Ammon's horn (tissue), 1 donor: ENCODE measurements at places on chromosomes 6 and 20.

- no peak for DNase-seq
These were observed 48.0 kb upstream of the DST start for GRCh38 chr6:56690519-56691285.

DNA sequence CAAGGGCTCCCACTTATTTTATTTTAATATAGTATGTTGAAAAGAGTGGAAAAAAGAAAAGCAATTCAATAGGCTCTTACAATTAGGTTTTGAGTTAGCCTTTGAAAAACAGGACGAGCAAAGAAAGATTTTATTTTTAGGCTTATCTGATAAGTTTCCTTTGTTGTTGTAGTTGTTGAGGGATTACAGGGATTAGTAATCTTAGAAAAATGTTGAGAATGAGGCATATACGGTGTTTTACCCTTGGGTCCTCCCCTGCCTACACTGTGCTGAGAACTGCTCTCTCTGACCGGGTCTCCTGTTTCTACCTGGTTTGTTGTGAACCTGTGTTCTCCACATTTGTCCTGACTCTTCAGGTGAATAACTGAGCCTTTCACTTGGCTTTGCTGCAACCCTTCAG is 16.7 kb downstream of the TRAPPC3L start:
- no peak for DNase-seq

DNA sequence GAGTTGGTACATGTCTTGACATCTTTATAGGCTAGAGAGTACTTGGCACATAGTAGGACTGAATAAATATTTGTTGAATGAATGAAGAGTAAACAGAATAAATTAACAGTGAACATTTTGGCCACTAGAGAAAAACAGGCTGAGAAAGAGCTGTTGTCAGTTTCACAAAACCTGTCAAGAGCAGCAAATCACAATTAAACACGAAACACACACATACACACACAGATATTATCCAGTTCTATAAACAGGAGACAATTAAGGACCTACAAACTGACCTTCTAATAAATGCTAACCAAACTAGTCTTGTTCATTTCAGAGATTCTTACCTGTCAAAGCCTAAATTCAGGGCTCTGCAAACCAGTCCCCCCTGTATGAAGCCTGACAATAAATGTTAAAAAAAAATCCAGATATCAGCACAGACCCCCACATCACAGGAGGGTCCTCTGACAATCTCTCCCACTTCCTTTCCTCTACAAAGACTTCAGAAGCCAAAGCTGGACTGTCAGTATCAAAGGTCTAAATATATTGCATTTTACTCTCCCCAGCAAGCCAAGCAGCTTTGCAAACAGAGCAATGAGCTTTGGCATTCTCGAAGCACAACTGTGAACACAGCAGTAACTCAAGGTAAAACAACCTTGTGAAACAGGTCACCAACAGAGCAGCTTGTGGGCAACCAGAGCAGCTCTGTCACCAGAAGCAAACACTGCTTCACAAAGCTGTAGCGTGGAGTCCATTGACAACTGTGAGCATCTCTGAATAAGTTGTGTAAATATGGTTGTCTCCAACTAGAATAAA is 229.9 kb downstream of the TBXT start:
- no peak for DNase-seq

GRCh38 chr6:16494793-16495192 is 256.4 kb downstream of the GMPR start:
- DNase-seq = no peak

- DNase-seq = no peak
These were observed 146.5 kb downstream of the TBC1D32 start for GRCh38 chr6:121187833-121188200.

DNA sequence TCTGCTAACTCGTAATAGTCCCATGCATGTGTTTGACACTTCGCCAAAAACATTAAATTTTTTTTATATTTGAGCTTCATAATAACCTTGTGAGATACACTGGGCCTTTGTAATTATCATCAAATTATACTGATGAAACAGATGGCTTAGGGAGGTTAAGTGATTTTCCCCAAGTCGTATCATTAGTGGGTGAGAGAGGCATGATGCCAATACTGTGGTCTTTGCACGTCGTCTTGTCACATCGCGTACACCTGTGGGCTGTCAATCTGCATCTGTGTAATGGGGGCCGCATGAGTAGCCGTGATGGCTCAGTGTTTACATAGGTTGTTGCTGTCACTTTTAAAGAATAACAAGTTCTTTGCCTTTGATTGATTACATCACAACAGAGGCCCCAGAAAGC is 1.7 kb downstream of the PRL start:
- no peak for DNase-seq

GRCh38 chr6:72620871-72621290 is 983 bp upstream of the KCNQ5 start:
- DNase-seq = no peak

- no peak for DNase-seq
These were observed 236.4 kb downstream of the LRFN2 start for GRCh38 chr6:40350747-40351217.

DNA sequence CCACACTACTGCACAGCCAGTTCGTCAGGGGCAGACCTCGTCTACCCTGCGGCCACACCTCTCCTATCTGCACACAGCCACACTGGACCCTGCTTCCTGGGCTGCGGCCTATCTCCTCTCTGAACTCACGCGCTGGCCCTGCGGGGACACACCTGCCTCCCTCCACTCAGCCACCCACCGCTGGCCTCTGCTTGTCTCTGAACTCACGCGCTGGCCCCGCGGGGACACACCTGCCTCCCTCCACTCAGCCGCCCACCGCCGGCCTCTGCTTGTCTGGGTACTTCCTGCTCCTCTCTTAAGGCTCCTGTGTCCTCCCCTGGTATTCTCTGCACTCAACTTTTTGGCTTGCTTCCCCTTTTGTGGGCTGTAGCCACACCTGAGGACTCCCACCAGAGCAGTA is 52.3 kb downstream of the HUS1B start:
- no peak for DNase-seq

GRCh38 chr20:50673466-50674137 is 17.7 kb downstream of the RIPOR3 start:
- DNase-seq = no peak

GRCh38 chr6:158474961-158475343 is 84.9 kb upstream of the TMEM181 start:
- DNase-seq = no peak

DNA sequence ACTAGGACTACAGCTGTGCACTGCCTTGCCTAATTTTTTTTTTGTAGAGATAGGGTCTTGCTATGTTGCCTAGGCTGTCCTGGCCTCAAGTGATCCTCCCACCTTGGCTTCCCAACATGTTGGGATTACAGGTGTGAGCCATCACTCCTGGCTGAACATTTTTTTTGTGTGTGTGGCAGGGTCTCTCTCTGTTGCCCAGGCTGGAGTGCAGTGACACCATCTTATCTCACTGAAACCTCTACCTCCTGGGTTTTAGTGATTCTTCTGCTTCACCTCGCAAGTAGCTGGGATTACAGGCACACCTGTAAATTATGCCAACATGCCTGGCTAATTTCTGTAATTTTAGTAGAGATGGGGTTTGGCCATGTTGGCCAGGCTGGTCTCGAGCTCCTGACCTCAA is 25.3 kb downstream of the PANK2 start:
- DNase-seq = no peak

GRCh38 chr6:143346004-143346403 is 104.5 kb downstream of the ADAT2 start:
- DNase-seq = no peak

- DNase-seq = no peak
These were observed 1707.8 kb downstream of the GRIK2 start for GRCh38 chr6:103101267-103101666.

GRCh38 chr6:140985679-140986275 is 1146.9 kb upstream of the GJE1 start:
- DNase-seq = no peak

DNA sequence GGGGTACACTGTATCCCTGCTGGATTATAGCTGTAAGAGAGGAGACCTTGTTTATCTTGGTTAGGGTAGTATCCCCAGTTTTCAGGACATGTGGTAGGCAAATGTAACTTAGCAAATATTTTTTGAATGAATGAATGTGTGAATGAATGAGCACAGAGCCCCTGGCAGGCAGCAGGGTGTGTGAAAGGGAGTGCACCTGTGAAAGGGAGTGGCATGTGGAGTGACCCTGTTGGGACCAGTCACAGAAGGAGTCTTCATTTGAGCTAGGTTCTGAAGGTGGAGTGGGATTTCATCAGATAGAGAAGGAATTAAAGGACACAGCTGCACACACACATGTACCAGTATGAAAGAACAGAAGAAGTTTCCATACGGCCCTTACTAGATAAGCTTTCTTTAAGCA is 4.9 kb downstream of the SMAP1 start:
- no peak for DNase-seq

GRCh38 chr6:33768644-33769120 is 20.2 kb downstream of the LEMD2 start:
- peak; percentile 79 for DNase-seq

GRCh38 chr6:139126255-139126654 is 8.6 kb upstream of the HECA start:
- DNase-seq = peak; percentile 59

- peak; percentile 25 for DNase-seq
These were observed 26.8 kb downstream of the C6orf89 start for GRCh38 chr6:36912586-36912985.

DNA sequence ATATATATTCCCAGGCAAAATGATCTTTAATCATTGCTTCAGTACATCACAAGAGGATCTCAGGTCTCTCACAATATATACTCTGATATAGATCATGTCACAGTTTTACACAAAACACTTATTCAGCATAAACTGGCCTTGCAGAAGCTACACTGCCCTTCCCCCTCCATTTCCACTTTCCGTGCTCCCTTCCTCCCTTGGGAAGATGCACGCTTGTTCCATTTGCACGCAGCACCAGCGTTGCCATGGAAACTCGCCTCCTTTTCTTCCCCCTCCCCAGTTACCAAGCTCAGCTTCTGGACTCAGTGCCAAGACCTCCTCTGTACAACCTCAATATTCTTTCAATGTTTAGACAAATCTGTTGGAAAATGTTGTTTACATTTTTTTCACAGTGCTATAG is 154.6 kb downstream of the RFPL4B start:
- DNase-seq = peak; percentile 89

DNA sequence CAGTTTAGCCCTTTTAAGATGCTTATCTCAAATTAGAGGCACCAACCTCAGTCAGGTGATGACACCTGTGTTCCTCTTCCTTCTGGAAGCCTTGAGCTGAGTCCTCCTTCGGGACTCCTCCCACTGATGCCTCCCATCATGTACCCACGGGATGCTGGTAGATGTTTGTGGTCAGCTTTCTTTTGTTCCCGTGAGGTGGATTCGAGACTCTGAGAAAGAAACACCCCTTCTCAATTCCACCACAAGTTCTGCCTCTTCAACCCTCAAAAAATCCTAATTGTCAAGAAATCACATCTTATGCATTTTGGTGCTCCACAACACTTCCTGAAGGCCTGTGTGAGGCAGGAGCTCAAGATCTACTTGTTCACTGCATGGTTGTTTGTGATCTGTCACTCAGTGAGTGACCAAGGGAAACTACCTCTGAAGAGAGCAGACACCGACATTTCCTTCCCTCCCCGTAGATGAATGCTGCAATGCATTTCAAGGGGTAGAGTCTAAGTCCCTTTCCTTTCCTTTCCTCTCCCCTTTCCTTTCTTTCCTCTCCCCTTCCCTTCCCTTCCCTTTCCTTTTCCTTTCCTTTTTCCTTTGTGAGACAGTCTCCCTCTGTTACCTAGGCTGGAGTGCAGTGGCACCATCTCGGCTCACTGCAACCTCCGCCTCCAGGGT is 50.5 kb downstream of the PCNA start:
- no peak for DNase-seq

- DNase-seq = no peak
These were observed 77.2 kb downstream of the FOXO3 start for GRCh38 chr6:108637963-108638362.
